Inflammatory macrophage treated with lipopolysaccharide for 4 hours (primary cell): ENCODE measurements at places on chromosomes 6 and 20.

DNA sequence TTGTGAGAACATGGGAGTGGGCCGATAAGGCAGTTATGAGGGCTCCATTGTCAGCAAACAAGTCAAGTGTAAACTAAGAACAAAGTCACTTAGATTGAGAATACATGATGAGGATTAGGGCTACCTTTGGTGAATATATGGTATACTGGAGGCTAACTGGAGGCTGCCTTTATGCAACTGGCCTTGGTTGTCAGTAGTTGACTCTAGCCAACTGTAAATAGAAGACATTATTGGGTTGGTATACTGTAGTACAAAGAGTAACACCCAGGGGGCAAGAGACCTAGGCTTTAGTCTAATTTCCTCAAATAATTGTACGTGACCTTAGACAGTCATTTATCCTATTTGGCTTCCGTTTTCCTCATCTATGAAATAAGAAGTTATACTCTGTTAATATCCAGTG is 235.2 kb downstream of the ARID1B start:
- no peak for DNase-seq

GRCh38 chr6:17086469-17086868 is 15.4 kb upstream of the STMND1 start:
- DNase-seq = peak; percentile 58

DNA sequence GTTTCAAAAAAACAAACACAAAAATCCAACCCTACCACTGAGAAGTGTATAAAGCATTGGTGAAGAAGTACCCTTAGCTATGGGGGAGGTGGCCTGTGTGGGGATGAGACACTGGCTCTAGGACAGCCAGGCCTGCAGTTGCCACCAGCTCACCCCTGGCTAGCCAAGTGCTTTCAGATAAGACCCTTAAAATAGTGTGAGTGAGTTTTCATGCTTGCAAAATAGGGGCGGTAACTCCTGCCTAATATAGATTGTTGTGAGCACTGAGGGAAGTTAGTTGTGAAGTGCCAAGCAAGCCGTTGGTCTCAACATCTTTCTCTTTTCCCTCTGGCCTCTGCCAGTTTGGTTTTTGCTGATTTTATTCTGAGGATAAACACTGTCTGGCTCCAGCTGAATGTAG is 11.3 kb downstream of the PPP1R3G start:
- no peak for DNase-seq

DNA sequence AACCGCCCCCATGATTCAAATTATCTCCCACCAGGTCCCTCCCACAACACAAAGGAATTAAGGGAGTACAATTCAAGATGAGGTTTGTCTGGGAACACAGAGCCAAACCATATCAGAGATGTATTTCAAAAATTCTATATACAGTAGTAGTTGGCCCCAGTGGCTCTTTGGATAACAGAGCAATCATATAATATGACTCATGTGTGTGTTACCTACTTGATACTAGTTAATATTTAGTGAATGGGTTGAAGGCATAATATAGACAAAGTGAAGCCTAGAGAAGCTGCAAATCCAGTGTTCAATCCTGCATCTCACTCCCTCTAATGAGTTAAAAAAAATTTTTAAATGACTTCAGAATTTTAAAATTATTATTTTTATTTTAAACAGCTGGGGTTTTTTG is 43.2 kb downstream of the KAT14 start:
- DNase-seq = no peak

DNA sequence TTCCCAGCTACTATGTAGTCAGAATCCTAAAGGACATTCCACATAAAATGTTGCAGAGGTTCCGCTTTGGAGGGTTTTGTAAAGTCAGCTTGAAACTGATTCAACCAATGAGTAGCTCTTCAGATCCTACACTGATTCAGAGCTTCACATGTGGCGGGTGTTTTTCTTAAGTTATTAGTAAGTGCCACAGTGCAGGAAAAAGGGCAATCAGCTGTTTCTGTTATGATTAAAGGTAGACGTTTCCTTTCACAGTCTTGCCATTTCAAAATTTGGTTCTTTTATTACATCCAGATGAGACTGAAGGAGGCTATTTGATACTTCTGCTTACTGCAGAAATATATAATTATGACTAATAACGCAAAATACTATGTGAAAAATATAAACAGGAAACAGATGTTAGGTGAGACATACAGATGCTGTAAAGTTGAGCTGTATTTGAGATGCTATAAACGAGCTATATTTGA is 443.9 kb downstream of the CDKAL1 start:
- no peak for DNase-seq

- no peak for DNase-seq
These were observed 172.8 kb downstream of the KLHL32 start for GRCh38 chr6:97097068-97098047.

- DNase-seq = no peak
These were observed 58.5 kb downstream of the HS3ST5 start for GRCh38 chr6:114284281-114284680.
